Myocyte (in vitro differentiated cells): ENCODE measurements at places on chromosomes 11 and 22.
A peak's percentile ranks its signal among the peaks of the same experiment; 100 is the strongest.

GRCh38 chr11:110447897-110448745 is 18.4 kb downstream of the FDX1 start:
- DNase-seq = no peak

DNA sequence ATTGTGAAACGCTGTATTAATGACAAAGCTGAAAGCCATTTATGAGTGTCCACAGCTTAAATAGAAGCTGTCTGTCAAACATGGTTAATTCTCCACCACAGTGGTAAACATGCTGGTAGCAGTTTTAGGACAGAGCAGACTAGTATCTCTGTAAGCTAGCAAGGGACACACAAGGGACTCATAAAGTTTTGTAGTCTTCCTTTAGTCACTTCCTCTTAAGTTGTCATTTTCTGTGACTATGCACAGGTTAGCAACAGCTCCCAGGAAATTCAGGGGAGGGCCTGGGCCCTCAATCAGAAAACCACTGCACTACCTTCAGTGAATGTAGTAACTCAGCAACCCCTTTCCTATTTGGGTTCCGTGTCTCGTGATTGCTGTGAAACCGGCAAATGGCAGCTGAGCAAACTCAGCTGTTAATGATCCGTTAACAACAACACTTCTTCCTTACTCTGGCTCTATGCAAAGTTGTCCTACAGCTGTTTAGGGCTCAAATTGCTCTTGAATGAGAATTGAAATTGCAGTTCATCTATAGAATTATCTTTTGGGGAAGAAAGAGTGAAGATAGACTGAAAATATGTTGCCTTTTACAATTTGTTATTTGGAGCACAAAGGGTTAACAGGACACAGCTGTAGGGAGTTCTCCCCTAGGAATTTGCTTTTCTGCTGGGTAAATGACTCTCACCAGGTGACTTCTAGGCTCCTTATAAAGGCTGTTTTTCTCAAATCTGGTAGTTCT is at the start of gene MMP26:
Gene MMP26, plus strand, starts transcription at position 731 of the 736 bp plus-strand sequence.
- DNase-seq = peak; percentile 57

GRCh38 chr11:119218141-119218878 is 12.2 kb downstream of the CBL start:
- DNase-seq = no peak

DNA sequence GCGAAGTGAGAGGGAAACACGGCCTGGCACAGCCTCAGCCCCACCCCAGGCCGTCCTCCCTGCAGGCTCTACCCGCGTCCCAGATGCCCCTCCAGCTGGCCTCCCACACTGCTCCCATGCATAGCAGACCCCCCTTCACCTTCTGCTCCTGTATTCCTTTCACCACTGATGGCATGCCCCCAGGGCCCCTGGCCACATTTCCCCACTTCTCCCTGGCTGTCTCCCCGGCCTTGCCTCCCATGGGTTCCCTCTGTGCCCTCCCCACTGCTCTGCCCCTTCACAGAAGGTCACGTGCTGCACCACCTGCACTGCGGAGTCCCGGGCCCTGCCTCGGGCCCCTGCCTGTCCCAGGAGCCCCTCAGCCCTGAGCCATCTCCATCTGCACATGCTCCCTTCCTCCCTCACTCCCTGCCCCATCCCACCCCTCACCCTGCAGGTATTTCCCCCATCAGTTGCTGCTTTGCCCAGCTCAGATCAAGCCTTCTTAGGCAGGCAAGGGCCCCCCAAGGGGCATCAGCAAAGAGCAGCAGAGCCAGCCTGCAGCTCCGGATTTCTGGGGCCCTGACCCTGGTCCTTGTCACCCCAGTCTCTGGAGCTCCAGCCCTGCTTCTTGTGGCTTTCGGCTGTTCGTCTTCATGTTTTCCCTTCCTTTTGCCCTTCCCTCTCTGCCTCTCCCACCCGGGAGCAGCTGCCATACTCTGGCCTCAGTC is 46.4 kb downstream of the GAB4 start:
- DNase-seq = no peak

DNA sequence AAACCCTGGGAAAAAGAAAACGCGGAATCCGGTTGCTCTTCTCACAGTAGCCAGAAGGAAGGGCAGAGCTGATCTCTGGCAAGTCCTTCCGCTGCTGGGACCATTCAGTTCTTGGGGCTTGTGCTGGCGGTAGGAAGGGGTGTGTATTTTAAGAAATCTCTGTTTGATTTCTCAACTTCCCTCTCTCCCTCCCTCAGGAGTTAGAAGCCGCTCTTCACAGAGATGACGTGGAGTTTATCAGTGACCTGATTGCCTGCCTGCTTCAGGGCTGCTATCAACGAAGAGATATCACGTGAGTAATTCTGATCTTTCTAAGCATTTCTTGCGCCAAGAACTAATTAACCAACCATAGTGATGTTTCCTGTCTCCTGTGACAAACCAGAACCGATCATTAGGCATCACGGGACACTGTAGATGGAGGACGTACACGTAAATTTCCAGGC is 85.9 kb upstream of the SLC25A18 start:
- DNase-seq = no peak

DNA sequence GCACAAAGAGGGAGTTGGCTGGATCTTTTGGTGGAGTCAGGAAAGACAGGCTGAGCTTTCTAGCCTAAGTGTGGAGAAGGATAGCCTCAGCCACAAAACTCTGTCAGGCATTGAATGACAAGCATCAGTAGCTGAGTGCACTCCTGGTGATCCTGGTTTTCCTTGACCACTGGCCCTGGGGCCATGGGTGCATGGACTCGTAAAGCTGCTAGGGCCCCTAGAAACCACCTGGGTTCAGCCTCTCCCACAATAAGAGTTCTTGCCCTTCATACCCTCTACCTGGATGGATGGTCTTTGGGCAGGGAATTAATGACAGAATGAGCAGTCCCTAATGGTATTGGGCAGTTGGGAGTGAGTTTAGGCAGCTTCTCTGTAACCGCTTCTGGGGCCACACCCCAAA is 22.9 kb downstream of the TUB start:
- DNase-seq = no peak

DNA sequence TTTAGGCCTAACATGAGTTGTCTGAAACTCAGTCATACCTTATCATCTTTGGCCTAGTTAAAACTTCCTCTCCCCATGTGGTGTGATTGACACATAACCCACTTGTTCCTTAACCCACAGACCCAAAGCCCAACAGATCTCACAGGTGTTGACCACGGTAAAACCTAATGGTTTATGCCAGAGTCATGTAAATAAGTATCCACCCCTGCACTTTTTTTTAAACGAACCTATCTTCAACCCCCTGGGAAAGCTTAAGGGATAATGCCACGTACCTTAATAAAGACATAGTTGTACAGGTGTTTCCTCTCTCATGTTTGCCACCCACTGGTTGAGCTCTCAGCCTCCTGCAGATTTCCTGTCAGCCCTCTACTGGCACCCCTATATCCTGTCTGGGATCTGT is 709.3 kb upstream of the CCDC179 start:
- DNase-seq = peak; percentile 35

- no peak for DNase-seq
These were observed 15.3 kb downstream of the P2RX3 start for GRCh38 chr11:57353446-57353845.

GRCh38 chr11:78767027-78767932 is 192.6 kb upstream of the NARS2 start:
- DNase-seq = no peak

DNA sequence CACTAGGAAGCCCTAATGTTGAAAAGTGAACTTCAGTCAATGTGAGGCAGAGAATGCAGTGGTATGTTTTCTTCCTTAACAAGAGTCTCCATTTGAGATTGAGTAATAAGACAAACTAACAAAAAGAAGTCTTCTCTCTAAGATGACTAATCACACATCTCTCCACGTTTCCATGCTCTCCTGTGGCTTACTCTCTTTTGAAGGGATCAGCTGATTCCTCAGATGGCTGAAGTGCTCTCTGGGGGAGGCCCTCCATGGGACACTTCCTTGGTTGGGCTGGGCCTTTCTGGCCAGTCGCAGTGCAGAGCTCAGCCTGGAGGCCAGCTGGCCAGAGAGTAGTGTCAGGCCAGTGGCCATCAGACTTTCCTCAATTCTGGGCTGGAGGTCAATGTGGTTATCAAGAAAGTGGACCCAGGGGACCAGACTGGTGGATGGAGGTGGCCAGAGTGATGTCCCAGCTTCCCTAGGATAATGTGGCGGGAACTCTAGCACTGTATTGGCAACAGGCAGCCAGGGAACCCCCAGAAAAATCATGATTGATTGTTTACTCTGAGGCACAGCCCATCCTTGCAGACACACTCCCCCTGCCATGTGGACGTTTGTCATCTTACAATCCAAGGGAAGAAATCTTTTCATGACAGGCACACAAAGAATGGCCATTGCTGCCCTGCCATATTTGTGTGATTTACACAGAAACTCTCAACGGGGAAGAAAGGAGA is 14.5 kb downstream of the CSRP3 start:
- peak; percentile 39 for DNase-seq

GRCh38 chr22:38713921-38714320 is 8.2 kb downstream of the GTPBP1 start:
- no peak for DNase-seq

DNA sequence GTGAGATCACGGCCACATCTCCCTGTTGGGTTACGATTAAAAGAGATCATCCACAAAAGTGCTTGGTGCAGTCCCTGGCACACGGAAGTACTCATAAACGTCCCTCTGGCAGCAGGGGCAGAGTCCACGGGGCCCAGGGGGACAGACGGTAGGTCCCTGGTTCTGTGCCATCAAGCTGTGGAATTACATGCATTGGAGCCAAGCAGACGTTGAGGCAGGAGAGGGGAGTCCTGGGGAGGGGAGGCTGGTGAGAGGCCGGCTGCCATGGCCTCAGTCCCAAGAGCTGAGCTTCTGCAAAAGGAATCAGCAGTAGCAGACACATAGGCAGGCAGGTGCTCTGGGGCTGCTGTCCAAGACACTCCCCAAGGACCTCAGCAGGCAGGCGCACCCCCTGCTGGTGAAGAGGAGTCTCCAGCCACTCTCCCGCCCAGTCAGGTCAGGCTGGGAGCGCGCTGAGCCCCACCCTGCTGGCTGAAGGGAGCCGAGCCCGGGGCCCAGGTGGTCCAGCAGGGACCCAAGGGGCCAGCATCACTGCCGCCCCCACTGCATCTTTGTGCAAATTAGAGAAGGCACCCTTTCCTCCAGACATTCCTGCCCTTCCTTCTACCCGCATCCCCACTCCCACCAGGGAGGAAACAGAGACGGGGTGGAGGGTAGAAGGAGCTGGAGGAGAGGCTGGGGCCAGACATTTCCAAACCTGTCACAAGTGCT is 7.6 kb upstream of the KCTD17 start:
- DNase-seq = peak; percentile 48

GRCh38 chr11:46238078-46238966 is 39.1 kb upstream of the CREB3L1 start:
- DNase-seq = peak; percentile 62

DNA sequence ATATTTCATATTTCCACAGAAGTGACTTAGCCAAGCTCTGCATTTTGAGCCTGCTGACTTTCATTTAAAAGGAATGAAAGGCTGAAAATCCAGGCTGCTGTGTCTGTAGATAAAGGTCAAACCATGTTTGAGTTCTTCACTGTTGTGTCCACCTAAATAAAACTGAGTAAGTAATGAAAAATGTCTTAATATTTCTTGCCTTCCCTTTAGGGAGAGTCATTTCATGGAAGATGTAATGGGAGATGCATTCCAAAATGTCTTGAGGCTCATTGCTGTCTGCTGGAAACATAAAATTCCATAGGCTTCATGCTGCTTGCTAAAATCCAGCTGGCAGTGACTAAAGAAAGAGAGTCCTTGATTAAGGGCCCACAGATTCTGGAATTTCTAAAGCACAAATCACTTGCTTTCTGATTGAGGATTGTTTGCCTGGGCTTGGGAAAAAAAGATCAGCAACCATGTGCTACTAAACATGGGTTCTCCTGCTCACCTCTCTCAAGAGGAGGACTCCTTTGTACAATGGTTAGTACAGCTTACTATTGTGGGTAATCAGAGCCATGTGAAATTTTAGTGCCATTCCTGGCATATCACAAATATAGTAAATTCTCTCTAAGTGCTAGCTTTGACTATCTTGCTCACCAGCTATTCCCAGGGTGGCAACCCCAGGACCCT is 56.9 kb downstream of the PANX1 start:
- DNase-seq = no peak

- DNase-seq = no peak
These were observed 19.7 kb downstream of the MYO7A start for GRCh38 chr11:77147668-77148321.

DNA sequence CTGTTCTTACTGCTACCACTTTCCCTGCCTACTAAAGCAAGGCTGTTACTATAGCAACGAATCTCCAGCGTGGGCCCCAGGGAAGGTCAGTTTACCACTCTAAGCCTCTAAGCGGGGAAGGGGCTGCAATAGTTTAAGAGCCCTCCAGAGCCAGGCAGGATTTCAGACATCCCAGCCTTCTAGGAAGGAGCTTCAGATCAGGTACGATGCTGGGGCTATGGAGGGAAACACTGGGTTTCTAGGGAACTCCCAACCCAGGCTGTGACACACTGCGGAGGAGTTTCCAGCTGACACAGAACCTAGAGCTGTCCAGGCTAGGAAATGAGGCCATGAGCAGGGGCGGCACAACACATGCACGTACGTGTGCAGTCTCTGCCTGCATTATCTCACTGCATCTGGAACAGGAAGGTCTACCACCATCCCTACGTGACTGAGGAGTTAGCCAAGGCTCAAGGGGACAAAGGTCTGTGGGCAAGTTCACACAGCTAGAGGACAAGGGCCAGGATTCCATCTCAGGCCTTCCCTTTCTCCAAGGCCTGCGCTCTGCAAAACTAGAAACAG is 20.4 kb downstream of the HPS4 start:
- DNase-seq = no peak

DNA sequence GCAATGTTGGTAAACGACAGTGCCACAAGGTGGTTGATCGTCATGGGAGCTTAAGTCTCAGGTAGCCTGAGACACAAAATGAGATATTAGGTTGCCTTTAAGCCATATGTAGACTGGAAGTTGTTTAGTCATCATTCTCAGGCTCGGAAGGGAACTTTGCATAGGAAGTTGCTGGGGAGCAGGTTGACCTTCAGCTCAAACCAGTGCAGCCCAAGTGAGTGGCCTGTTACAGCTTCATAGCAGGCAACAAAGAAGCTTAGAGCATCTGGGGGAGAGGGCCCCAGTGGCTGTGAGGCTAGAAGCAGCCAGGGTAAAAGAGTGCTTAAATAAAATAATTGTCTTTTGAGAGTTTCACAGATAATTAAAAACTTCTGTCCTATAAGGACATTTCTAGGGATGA is 404.0 kb downstream of the GUCY1A2 start:
- no peak for DNase-seq

GRCh38 chr11:17752144-17752543 is 17.6 kb downstream of the KCNC1 start:
- DNase-seq = no peak
